ENCODE measurements at places on chromosomes 1 and 21.

DNA sequence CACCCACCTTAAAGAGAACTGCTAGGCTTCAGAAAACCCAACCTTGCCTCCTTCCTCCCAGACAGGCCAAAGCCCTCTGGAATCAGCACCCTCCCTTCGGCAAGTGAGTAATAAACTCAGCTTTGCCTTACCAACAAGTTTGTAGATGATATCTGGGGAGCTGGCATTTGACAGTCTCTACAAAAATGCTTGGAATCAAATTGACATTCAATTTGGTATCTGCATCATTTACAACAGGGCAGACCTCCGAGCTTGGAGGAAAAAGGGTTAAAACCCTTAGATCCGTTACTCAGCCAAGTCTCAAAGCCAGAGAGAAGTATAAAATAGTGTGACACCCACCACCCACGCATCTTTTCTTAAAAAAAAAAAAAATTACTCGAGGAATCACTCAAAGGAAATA lies 149.3 kb upstream of the EDN2 start:
- DNase-seq = no peak

- peak; percentile 68 for DNase-seq
These were observed 159.5 kb downstream of the SLC45A1 start for GRCh38 chr1:8477166-8477982.

DNA sequence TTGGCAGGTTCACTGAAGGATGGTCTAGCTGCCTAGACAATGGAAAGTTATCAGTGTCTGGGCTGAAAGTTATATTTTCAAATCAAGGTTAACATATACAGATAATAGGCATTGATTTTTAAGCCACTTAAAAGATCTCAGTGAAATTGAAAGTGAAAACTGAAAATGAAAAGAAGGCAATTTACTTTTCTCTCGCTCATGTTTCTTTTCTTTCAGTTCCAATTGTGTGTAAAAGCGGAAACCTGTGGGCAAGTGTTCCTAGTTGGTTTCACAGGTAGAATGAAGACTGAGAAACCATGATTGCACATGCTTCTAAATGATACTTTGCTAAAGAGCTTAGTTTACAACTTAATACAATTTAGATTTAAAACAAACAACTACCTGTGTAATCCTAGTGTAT lies 383.7 kb downstream of the ZP4 start:
- DNase-seq = peak; percentile 39

GRCh38 chr1:219544163-219544846 lies 68.6 kb downstream of the ZC3H11B start:
- no peak for DNase-seq

GRCh38 chr1:233959102-233959501 lies 54.6 kb downstream of the SLC35F3 start:
- DNase-seq = no peak

DNA sequence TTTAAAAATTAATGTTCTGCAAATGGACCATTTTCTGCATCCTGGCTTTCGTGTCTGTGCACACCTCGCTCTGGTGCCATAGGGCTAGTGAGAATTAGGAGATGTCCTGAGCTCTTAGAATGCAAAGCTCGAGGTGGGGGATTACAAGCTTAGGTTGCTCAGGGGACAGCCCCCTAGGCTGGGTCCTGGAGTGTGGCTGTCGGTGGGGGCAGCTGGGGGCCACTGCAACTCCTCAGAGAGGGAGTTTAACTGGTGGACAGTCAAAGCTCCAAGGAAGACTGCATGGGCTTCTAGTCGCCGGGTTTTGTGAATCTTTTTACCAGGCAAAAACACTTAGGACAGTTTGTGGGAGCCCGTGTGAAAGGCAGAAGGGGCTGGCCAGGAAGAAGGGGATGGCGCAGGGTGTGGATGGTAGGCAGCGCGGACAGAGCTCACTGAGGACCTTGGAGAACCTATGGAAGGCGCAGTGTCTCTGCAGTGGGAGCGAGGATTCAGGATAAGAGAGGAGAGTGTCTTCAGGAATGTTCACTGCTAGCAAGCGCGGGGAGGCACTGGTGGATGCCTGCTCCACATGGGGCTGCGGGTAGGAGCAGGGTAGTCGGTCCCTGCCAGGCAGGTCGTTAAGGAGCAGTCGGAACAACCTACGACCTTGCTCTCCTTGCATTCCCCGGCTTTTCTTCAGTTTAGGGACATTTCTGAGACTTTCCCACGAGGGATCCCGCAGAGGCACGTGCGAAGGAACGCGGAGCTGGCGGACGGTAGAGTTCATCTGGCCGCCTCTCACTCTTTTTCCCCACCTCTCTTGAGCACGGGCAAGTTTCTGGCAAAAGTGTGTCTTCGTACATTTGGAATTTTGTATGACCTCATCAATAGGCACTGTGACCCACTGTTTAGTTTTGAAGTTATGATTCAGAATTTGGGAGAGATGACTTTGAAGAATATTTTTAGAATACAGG lies 12.9 kb upstream of the KCNE1 start:
- DNase-seq = no peak

DNA sequence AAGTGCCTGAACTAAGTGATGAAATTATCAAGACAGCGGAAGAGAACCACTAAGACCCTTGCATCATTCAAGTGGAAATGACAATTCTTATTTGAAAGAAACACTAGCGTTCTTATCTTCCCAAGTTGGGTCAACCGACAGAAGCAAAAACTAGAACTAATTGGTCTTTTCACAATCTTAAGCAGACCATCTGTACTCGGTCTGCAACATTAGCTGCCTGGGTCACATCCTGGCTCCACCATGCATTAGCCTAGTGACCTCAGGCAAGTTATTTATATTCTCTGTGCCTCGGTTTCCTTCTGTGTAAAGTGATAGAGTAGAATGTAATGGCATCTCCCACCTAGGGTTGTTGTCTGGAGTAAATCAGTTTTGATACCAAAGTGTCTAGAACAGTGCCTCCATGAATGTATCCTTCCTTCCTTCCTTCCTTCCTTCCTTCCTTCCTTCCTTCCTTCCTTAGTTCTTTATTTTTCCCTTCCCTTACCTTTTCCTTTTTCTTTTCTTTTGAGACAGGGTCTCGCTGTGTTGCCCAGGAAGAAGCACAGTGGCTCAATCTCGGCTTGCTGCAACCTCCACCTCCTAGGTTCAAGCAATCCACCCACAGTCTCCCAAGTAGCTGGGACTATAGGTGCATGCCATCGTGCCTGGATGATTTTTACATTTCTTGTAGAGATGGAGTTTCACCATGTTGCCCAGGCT lies 6.0 kb downstream of the COLGALT2 start:
- DNase-seq = no peak

DNA sequence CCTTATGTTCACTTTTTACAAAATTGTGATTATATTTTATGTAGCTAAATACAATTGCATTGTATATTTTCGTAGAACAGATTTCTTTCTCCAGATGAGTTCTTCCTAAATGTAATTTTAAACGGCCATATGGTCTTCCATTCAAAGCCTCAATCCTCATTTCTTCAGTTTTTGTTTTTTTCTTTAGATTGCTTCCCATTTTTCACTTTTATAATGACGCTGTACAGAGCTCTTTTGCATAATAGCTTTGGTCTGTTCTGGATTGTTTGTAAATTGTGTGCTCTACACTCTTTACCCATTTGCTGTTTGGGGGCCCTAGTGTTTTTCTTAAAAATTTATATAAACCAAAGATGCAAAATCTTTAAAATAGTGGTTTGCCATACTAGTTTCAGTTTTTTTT lies 27.8 kb downstream of the AVPR1B start:
- no peak for DNase-seq

DNA sequence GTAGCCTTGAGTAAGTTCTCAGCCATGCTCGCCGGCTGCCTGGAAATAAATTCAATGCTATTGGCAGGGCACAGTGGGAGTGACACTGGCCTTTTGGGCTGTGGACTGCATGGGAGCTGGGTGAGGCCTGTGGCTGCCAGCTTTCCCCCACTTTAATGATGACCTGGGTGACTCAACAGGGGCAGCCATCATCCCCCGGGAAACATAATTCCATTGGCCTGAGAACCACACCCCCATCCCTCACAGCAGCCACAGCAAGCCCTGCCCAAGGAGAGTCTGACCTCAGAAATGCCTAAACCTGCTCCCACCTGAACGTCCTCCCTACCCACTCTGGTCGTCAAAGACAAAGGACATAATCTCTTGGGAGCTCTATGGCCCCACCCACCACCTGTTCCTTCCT lies 384.0 kb downstream of the LTN1 start:
- DNase-seq = no peak

GRCh38 chr1:89286549-89287180 lies 14.0 kb upstream of the GBP5 start:
- peak; percentile 69 for DNase-seq

DNA sequence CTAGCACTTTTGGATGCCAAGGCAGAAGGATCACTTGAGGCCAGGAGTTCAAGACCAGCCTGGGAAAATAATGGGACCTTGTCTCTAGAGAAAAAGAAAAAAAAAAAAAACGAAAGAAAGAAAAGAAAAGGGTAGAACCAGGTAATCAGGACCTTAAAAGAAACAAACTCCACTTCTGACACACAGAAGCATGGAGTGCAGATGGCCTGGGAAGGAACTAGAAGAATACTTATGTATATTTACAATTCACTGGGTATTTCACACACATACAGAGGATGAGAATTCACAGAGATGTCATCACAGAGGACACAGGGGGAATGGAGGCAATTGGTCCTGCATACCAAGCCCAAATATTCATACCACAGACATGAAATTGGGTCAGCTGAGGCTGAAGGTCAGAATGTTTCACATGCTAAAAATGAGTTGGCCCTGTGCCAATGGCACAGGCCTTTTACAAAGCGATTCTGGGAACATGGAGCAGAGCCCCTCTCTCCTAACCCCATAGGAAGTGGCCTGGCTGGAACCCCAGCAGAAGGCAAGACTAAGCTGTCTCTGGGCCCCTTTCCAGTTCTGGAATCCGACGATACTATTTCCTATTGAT lies 4.4 kb downstream of the B4GALT3 start:
- DNase-seq = no peak

GRCh38 chr1:214542275-214543199 lies 8.9 kb downstream of the PTPN14 start:
- DNase-seq = no peak

GRCh38 chr1:204647114-204647804 lies 38.3 kb downstream of the LRRN2 start:
- DNase-seq = peak; percentile 47

- DNase-seq = no peak
These were observed 15.8 kb downstream of the THRAP3 start for GRCh38 chr1:36239941-36240637.

DNA sequence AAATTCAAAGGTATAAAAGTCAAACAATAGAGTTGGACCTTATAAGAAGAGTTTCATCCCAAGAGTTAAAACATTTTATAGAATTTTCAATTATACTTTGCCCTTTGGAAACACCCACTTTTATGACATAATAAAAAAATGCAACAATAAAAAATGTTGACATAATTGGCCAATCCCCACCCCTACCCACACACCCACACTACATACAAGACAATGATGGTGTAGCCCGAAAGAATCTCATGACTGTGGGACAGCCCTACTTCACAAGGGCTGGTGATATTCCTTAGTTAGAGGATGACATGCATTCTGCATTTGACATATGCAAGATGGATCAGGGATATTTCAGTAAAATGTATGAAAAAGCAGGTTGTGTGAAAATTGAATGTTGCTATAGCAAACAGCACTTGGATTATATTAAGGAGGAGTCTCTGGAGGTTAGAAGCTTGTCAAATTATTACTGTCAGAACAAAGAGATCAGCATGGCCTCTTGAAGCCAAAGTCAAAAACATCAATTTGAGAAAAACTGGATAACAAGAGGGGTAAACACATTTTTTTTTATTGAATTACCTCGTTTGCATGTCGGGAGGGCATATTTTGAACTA lies 133.0 kb upstream of the SAMSN1 start:
- DNase-seq = no peak

DNA sequence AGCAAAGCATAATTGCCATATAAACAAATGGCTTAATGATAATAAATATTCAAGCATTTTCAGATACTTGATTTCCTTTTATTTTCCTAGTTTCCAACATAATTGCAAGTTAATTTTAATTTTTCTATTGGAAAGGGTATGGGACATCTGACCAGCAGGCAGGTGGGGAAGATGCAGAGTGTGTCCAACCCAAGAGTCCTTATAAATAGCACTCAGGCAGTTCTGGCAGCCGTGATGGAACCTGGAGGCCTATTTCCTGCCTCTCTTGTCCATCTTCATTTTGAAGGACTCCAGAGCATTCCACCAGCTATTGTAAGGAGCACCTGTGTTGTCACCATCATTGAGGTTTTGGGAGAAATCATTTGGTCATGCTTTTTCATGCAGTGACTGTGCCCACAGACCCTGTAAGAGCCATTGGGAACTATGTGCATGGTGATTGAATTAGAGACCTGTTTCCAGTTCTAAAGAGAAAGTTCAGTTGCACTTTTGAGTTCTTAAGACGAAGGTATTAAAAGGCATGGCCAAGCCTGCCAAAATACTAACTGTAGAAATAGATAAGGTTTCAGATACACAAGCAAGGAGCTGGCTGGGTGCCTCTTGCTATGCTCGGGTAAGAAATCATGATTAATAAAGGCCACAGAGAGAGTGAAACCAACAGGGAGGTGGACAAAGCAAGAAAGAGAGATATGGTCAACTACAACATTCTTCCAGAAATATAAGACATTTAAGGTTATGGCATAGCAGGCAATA lies 92.3 kb downstream of the SPATA46 start:
- DNase-seq = no peak

DNA sequence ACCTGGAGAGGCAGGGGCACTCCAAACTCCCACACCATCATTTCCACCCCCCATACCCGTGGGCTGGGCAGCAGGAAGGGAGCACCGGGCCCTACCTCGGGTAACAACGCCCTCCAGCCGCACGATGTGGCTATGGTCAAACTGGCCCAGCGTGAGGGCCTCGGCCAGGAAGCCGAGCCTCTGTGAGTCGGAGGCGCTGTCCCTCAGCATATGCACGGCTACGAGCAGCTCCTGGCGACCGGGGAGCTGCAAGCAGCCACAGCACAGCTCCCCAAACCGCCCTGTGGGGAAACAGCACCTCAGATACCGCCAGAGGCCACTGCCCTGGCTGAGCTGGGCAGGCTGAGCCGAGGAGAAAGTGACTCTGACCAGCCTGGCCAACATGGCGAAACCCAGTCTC lies 29.2 kb downstream of the CDCA8 start:
- DNase-seq = no peak

DNA sequence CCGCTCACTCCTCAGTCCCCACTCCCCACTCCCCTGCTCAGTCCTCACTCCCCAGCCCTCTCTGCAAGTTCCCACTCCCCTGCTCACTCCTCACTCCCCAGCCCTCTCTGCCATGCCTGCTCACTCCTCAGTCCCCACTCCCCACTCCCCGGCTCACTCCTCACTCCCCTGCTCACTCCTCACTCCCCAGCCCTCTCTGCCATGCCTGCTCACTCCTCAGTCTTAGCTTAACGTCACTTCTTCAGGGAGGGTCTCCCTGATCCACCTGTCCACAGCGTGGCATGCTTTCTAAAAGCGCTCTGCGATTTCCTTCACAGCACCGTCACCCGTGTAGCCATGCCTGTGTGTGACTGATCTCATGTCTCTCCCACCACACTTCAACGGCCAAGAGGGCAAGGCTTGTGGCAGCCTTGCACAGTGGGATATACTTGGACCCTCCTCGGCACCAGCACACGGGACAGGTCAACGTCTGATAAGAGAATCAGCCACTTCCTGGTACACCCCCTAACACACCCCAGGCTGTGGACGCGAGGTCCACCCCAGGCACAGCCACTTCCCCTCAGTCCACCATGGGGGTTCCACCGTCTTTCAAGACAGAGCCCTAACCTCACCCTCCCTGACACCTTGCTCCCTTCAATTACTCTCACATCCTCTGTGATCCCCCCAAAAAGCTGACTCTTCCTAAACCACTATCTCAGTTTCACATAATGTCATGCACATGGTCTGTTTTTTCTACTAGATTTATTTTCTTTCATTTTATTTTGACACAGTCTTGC lies 14.0 kb downstream of the PRDM15 start:
- peak; percentile 12 for DNase-seq
